CD4-positive, alpha-beta T cell treated with Interferon alpha-2 for 1 hour (primary cell): ENCODE measurements at places on chromosomes 3 and 15.
A peak's percentile ranks its signal among the peaks of the same experiment; 100 is the strongest.

- no peak for DNase-seq
Observed at GRCh38 chr3:195806916-195807231, 4.9 kb downstream of the MUC4 start.

- no peak for DNase-seq
Observed at GRCh38 chr3:25940935-25941334, 151.0 kb downstream of the OXSM start.

GRCh38 chr3:27657871-27658270 is 64.3 kb downstream of the EOMES start:
- no peak for DNase-seq

- no peak for DNase-seq
Observed at GRCh38 chr3:30156586-30157498, 449.6 kb upstream of the TGFBR2 start.

- no peak for DNase-seq
Observed at GRCh38 chr3:173743111-173743510, 345.6 kb downstream of the NLGN1 start.

- DNase-seq, result no peak
Observed at GRCh38 chr15:99956820-99957641, 223.8 kb upstream of the LYSMD4 start.

DNA sequence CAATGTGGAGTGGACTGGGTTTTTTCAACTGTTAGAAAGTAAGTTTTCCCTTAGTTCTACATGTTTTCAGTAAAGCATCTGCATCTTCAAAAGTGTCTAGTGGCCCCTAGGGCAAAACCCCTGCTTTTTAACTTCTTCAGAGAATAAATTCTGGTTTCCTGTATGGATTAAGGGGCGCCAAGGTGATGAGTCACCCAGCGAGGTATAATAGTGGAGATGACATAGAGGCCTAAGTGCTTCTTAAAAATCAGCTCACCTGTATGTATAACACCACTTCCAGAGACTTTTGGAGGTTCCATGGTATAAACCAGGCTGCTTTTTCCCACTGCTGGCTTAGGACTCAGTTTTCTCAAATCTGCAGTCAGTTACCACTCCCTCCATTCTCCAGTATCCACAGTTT is 68.9 kb downstream of the SYN2 start:
- DNase-seq, result no peak

DNA sequence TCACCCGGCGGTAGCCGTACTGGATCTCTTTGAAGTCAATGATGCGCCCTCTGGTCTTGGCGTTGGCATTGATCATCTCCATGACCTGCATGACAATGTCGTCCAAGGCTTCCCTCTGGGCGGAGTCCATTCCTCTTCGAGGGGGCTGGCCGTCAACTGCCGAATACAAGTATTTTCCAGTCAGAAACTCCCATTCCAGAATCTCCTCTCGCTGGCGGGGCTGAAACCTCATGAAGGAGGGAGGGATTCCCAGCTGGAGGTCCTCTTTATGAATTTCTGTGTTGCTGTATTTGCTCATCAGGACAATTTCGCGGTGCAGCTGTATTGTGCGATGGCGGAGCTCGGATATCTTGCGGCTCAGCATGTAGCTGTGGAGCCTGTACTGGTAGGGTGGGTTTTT is 73.4 kb downstream of the CHSY1 start:
- no peak for DNase-seq

DNA sequence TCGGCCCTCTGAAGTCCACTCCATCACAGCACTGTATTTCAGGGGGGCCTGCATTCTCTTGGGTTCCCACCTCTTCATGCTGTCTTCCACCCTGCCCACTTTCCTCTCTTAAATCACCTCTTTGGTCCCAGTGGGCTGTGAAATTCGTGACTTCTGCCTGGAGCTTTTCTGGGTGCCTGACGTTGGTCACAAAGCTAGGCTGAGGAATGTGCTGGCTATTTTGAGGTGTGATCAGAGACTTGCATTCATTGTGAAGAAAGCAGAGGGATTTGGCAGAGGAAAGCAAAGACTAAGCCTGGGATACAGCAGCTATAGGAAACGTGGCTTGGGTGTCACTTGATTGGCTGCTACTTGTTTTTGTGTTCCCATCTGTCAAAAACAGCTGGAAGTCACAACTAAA is 202.5 kb downstream of the SATB1 start:
- no peak for DNase-seq

DNA sequence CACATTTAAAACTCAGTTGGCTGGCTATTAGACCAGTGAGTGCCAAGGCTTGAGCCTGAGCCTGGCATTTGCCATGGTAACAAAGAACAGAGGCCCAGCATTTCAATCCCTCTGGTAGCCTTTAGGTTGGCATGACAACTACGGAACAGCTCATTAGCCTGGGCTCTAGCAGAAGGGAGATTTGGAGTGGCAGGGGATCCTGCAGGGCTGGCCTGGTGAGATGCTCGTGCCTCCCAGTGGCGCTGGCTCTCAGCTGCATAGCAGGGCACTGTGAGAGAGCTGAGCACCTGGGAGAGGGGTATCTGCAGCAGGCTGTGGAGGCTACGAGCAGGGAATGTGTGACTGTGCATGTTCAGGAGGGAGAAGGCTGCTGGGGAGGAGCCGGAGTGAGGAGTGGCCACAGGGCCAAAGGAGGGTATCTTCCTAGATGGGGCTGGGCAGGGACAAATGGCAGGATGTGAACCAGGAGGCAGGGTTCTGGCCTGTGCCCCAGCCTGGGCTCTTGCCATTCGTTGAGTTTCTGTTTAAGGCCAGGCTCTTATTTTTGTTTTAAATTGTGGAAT is 5.6 kb upstream of the ABTB1 start:
- no peak for DNase-seq

GRCh38 chr15:70156671-70157271 is 59.1 kb upstream of the TLE3 start:
- DNase-seq, result no peak

DNA sequence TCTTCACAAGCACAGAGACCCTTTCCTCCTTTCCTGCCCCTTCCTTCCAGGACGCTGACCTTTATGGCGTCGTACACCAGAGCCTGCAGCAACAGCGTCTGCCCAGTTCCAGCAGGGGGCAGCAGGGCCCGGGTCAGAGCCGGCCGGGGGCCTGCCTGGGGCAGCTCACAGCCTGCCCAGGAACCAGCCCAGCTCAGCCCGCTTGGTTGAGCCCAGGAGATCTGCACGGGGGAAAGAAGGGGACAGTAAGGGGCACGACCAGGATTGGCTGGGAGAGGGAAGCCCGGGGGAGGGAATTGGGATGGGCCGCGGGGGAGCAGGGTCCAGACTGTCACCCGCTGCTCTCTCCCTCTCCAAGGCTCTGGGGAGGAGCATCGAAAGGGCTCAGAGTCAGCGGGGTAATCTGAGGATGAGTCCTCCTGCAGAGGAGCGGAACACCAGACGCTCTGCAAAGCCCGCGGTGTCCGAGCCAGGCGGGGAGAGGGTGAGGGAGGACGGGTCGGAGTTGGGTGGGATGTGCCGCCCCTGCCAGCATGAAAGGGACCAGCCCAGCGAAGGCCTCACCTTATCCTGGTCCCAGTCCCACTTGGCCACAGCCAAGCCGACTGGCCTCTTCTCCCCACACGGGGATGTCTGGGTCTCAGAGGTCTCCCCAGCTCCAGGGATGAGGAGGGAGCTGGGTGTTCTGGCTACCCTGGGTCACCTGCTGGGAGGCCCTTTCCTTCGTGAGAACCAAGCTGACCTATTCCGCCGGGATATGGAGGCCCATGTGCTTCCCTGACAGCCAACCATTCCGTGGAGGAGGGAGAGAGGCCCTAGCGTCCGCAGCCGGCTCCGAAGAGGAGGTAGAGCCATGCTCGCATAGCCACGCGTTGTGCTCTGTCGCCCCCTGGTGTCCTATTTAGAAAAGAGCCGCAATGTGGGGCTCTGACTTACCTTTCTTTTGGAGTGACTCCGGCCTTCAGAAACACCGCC is 7.4 kb upstream of the IGDCC3 start:
- DNase-seq, result peak; percentile 86

DNA sequence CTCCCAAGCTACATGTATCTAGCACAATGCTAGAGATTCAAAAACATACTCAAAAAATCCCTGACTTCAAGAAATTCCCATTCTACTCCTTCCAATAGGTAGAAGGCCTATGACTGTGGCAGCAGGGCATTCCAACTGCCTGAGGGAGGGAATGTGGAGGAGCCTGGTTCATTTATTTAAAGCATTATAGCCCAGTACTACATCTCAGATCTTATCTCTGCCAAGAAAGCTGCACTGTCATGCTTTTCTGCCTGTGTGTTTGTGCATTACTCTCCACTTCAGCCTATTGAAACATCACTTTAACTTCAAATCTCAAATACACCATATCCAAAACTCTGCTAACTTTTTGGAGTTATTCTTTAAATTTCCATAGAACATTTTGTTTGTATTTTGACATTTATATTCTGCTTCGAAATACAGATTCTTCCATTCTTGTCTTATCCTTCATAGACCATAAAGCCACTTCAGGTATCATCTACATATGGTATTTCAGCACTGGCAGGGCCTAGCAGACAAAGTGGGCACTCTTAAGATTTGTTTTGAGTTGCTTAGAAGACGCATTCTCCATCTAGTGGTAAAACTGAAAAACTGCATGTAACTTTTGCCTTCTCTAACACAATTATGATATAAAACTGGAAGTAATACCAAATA is 59.1 kb upstream of the NEDD4 start:
- peak; percentile 8 for DNase-seq

GRCh38 chr3:111369958-111370357 is 172.0 kb upstream of the CD96 start:
- no peak for DNase-seq

- no peak for DNase-seq
Observed at GRCh38 chr15:48307586-48307985, 23.6 kb upstream of the DUT start.

DNA sequence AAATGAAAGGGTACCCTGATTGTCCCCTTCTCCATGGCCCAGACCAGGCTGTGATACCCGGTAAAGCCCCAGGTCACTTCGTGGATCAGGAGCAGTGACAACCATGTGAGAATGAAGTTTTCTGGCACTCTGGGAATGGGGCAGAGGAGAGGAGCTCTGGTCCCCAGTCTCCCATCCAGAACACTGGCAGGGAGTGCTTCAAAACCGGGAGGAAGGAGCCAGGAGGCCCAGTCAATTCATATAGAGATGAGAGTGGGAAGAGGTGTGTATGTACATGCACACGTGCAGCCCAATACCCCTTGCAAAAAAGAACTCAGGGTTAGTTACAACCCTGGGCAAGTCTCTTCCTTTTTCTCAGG is 101.4 kb upstream of the TLE3 start:
- no peak for DNase-seq
